ENCODE measurements at places on chromosomes 1 and 21.

GRCh38 chr1:198151688-198152087, 5.1 kb upstream of the NEK7 start:
- no peak for DNase-seq

- peak; percentile 6 for DNase-seq
Measured at GRCh38 chr1:23216771-23217420, 406 bp downstream of the HTR1D start.

- DNase-seq = no peak
Measured at GRCh38 chr1:27090911-27091310, 64.0 kb downstream of the SLC9A1 start.

GRCh38 chr1:165914136-165914798, 86.9 kb downstream of the UCK2 start:
- DNase-seq = no peak

DNA sequence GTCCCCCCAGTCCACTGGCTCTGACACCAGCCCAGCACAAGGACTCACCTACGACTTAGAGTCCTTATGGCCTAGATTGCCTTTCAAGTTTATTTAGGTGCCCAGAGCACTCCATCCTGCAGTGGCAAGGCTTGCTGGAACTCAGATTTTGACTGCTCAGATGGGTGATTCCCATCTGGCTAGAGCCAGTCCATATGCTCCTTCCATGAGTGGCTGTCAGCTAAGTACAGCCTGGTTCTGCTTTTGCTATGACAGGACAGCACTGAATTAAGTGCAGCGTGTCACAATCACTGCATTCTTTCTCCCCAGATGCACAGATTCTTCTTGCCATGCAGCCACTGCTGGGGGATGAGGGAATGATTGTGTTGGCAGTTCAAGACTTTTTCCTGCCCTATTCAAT, 43.8 kb downstream of the GPR52 start:
- no peak for DNase-seq

DNA sequence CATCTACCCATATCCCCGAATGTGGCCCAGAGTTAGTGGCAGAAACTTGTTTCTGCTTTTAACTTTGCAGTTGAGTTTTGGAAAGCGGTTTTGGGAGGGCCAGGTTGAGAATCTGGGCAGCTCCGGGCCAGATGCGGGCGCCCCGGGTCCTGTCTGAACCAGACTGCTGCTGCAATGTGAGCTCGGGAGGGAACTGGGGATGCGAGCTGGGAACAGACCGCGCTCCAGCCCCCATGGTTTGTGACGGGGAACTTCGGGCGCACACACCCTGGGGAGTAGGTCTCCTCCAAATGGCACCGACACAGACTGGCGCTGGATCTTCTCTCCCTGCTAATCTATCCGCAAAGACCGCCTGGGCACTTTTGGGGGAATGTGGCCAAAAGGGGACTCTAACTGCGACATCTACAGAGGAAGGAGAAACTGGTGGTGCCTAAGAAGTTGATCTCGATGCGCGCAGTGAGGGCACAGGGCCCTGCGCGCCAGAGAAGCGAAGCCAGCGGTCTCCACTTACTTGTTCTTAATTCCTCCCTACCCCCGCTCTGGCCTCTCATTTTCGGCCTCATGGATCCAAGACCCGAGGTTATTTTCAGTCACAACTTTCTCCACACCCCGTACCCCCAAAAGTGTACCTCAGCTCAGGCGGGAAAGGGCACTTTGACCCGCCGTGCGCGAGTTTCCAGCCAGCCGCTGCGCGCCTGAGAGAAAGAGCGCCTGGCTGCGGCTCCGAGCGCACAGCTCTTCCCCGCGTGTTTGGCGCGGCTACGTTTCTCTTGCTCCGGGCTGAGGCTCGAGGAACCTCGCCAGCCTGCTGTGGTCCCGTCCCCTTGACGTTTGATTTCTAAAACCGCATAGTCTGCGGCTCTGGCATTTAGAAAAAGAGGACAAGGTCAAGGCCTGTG, 411.0 kb upstream of the ESRRG start:
- DNase-seq = no peak

DNA sequence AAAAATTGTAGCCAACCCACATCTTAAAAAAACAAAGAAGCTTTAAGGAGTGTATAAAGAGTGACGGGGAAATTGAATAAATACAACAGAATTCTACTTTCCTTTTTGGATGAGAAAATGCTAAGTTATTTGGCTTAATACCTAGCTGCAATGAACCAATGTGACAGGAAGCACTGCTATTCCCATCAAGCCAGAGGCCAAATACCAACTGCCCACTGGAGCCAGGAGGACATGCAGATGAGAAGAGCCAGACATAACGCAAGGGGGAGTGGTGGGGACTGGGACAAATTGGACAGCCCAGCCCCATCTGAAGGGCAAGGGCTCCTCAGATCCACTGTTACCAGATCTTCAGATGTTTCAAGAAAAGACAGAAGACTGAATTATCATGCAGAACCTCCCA, 25.7 kb downstream of the DNAJC11 start:
- DNase-seq = no peak

DNA sequence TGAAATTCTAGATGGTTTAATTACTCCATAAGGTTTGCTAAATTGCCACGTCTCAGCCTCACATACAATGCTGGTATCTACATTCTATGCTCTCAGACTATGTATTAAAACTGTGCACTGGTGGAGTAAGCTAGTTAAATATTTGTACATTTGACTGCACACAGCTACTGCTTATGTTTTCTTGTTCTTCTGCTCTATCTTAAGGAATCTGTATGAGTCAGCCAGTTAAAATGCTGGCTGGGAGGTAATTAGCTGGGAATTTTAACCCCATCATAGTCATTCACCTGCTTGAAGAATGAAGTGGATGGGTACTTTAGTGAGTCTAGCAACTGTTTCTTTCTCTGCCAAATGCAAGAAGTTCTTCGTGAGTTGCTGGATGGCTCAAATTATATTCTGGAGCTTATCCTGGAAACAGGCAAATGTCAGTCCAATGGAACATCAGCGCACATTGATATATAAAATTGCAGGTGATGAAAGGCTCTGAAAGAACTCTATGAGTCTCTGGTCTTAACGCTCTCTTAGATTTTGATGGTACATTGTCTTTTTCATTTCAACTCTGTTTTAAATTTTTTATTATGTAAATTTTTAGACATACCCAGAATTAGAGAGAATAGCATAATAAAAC, 83.4 kb downstream of the BACH1 start:
- DNase-seq = no peak

DNA sequence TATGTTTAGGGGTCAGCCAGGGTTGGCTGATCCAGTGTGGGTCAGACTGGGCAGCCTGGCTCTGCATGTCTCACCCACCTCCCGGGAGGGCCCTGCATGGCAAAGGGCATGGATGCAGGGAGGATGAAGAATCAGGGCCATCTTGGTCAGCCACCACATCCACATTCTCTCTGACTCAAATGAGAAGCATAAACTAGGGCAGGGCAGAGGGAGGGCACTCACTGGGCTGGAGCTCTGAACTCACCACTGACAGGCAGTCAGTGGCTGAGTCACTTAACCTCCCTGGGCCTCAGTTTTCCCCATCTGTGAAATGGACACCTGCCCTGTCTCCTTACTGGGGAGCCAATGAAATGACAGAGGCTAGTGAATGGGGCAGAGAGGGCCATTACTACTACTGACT, 4.3 kb upstream of the CELA2A start:
- no peak for DNase-seq

GRCh38 chr1:202304375-202304774, 37.4 kb downstream of the UBE2T start:
- DNase-seq = no peak

DNA sequence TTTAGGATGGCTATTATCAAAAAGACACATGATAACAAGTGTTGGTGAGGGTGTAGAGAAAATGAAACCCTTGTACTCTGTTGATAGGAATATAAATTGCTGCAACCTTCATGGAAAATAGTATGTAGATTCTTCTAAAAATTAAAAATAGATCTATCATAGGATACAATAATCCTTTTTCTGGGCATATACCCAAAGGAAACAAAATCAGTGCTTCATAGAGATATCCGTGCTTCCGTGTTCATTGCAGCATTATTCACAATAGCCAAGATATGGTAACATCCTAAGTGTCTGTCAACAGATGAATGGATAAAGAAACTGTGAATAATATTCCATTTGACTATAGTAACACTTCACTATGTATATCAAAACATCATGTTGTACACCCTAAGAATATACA, 106.7 kb downstream of the MIS18A start:
- DNase-seq = no peak

- DNase-seq = no peak
Measured at GRCh38 chr1:212520746-212521145, 87.8 kb upstream of the ATF3 start.

- no peak for DNase-seq
Measured at GRCh38 chr1:233364695-233365539, 37.4 kb downstream of the MAP3K21 start.

GRCh38 chr1:185039726-185040407, 5.5 kb upstream of the RNF2 start:
- no peak for DNase-seq

GRCh38 chr1:167543199-167543990, 10.2 kb downstream of the CREG1 start:
- DNase-seq = no peak

- no peak for DNase-seq
Measured at GRCh38 chr1:165539908-165540307, 3.9 kb upstream of the LRRC52 start.

GRCh38 chr1:110601332-110601731, 4.8 kb downstream of the KCNA2 start:
- DNase-seq = no peak

- no peak for DNase-seq
Measured at GRCh38 chr21:23021481-23021880, 2023.3 kb downstream of the NCAM2 start.

GRCh38 chr1:47235241-47235681, 3.2 kb upstream of the TAL1 start:
- no peak for DNase-seq

DNA sequence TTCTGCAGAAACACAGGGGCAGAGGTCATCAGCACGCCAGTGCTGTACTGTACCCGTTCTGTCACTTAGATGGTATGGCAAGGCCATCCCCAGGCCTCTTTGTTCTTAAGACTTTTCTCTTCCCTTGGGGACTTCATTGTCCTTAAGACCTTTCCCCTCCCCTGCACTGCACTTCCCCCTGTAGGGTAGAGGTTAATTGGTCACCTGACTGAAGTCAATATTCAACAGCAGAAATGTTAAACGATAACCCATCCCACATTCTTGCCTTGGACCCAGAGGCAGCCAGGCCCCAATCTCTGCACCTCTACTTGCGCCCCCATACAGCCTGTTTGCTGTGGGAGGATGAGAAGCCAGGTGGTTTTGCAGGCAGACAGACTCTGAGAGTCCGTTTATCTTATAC, 10.2 kb downstream of the PHGDH start:
- no peak for DNase-seq

DNA sequence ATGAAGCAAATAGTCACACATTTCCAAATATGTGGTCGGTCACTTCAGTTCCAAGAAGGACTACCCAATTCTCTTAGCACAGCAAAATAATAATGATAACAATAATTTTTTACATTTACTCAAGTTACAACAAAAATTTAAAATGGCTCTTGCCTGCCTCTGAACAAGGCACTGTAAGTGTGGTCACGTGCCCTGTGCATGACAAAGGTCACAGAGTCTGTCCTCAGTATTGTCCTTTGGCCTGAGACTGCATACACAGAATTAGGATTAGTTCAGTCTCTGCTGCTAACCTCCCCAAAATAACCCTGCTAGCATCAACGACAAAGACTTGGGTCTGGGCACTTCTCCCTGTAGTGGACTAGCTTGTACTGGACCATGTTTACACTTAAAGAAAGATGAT, 297.1 kb upstream of the DUSP10 start:
- no peak for DNase-seq

GRCh38 chr1:230423951-230424350, 2.2 kb downstream of the PGBD5 start:
- DNase-seq = no peak

DNA sequence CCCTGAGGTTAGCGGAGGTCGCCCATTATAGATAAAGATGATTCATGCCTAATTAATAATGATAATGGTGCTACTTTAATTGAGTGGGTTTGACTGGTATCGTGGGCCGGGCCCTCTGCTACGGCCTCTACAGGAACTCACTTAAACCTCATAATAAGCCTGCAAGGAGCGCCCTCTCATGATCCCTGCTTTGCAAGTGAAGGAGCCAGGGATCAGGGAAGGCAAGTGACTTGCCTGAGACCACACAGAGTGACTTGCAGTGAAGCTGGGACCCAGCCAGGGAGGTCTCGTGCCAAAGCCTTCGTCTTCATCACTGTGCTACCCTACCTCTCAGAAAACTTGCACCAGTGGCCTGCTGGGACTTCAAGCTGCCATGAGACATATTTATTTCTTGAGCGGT, 166.3 kb upstream of the KLHDC7A start:
- DNase-seq = no peak

DNA sequence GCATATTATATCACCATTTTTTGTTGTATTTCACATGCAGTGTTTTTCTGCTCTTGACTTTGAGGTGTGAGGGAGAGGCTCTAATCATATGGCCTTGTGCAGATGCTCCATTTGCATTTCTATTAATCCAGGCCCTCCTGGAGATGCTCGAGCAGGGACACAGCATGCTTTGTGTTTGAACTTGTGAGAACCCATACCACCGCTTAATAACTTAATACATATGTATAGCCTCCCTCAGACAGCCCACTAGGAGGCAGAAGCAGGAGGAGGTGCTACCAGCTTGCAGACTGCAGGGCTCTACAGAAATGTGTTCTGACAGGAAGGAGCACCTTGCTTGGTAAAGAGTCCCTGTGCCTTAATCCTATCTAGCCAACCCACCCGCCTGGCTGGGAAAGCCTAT, 155.2 kb downstream of the BARHL2 start:
- no peak for DNase-seq

DNA sequence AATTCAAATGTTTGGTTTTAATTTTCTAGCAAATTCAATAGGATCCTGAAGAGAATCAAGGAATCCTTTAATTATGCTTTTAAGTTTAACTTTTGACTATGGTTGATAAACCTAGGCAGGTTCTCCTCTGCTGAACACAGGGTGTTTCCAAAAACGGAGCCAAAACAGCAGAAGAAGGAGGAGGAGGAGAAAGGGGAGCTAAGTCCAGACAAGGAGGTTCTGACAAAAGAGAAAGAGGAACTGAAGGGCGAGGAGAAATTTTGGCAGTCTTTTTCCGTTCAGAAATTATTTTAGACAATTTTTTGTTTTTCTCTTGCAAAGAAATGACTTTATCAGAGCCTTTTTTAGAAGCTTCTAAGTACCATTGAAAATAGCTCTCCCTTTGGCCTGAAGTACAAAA, 33.2 kb upstream of the FNBP1L start:
- no peak for DNase-seq

DNA sequence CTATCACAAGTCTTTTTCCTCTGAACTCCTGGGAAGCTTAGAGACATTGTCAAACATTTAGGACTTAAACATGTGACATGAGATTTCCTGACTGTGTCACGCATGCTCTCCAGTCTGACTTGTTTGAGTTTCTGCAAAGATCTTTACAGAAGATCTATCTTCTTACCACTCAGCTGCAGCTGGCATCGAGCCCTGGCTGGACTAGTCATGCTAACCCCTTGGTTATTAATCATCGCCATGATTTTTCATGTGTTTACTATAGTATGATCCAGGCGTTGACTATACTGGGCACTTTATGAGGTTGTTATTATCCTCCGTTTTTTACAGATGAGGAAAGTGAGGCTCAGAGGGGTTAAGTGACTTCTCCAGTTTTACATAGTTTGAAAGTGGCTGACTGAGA, 18.1 kb upstream of the IRF2BP2 start:
- no peak for DNase-seq

- no peak for DNase-seq
Measured at GRCh38 chr1:43464681-43465504, 11.2 kb upstream of the HYI start.

GRCh38 chr1:19054216-19054615, 97.7 kb upstream of the IFFO2 start:
- DNase-seq = no peak

- DNase-seq = no peak
Measured at GRCh38 chr1:3119725-3120124, 50.7 kb downstream of the PRDM16 start.

Measured in stimulated activated CD8-positive, alpha-beta memory T cell treated with anti-CD3 and anti-CD28 coated beads, Interleukin-2, amount 100 ng/mL, for 48 hours (primary cell).